ENCODE measurements at places on chromosomes 3 and 15. TPM values are rescaled to one million over a fixed set of nuclear protein-coding genes. Genes with fewer than 3 reads are reported as not detected.

The RLBP1 gene
- not detected for total RNA-seq

The SNX22 gene
- 0.74 TPM for total RNA-seq

The IL5RA gene
- not detected for total RNA-seq

The CGNL1 gene
- 0.78 TPM for total RNA-seq

All from A549 treated with GW870086 at 1 μM for 4 hours (cell line).